ENCODE measurements at places on chromosomes 6 and 20. TPM values are rescaled to one million over a fixed set of nuclear protein-coding genes. Genes with fewer than 3 reads are reported as not detected.

Gene ADTRP
- not detected for total RNA-seq

Gene RAD21L1
- total RNA-seq: not detected

DNA sequence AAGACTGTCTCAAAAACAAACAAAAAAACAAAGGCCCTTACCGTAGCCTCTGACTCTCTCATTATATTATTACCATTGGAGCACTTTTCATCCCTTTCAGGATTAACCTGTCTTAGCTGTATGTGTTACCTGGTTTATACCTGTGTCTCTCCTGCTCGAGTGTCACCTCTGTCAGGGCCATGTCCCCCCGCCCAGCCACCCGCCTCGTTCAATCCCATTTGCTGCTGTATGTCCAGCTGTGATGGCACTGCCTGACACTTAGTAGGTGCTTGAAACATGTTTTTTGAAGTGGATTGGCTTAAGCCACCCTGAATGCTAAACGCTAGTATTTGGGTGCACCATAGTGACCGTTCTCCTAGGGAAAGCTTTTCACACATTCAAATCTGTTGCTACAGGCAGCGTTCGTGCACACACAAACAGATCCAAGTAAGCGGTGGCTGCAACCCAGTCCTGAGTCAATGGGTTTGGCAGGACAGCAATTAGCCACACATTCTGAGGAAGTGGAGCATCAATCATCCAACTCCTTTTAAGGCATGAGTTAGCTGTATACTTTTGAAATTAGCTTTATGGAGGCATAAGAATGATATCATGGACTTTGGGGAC lies 98.9 kb upstream of the ZNF217 start:
- no peak for DNase-seq

GRCh38 chr6:34288581-34288980 lies 39.8 kb upstream of the SMIM29 start:
- DNase-seq: no peak

GRCh38 chr6:25556516-25556915 lies 95.5 kb upstream of the SCGN start:
- peak; percentile 73 for DNase-seq

Data from hematopoietic multipotent progenitor cell (in vitro differentiated cells).